T-helper 22 cell (primary cell): ENCODE measurements at places on chromosomes 16 and 17.
A peak's percentile ranks its signal among the peaks of the same experiment; 100 is the strongest.

DNA sequence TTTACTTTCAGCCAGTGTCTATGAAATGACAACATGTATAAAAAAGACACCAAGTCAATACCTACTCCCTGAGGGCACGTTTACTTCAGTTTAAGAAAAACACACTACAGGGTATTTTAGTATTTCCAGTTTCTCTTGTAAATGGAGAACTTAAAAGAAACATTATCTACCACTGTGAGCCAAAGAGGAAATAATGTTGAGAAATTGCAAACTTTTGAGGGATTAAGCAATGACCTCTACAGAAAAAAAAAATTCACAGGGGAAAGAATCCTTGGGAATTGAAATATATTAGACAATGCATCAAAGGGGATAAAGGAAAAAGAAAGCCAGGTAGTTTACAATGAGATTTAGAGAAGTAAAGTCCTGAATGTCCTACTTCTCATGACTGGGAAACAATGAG is 126.0 kb downstream of the KCNJ2 start:
- no peak for DNase-seq

- no peak for DNase-seq
These were observed 14.3 kb downstream of the CYTH1 start for GRCh38 chr17:78767806-78768205.

DNA sequence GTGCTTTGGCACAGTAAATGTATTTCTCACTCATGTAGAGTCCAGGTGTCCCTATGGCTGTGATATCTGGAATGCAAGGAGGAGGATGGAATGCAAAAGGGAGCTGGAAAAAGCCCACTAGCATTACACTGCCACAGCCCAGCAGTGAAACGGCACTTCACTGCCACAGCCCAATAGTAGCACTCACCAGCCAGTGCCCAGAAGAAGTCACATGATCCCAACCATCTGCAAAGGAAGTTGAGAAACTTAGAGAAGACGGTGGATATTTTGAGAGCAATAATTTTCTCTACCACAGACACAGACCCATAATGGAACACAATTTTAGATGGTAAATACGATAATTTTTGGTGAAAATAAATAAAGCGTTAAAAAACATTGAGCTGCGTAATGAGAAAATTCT is 51.8 kb downstream of the C16orf82 start:
- DNase-seq = no peak

DNA sequence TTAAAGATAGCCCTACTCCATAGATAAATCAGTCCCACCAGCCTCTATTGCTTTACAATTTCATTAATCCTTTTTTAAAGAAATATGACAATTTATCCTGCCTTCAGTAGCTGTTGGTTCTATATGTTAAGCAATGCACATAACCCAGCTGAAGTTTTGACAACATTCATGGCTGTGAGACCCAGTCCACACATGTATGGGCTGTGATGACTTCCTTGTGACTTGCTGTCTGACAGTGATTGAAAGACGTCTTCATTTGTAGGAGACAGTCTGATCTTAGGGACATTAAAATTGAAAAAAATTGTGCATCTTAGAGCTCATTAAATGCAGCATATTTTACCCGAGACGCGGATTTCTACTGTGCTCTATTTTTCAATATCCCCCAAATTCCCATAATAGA is 252.0 kb upstream of the ASIC2 start:
- no peak for DNase-seq

DNA sequence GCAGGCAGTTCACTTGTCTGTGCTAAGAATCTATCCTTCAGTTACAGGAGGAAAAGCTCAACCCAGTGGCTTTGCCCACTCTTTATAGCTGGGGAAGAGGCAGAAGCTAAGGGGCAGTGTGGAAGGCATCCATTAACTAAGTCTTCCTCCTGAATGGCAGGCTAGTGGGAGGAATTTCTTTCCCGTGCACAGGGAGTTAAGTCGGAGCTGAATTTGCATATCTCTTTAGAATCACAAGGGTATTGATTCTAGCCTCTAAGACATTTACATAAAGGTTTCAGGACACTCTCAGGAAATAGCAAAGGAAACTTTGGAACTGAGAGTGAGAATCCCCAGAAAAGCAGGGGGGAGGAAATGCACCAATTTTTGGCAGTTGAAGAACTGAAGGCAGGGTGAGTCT is 245.6 kb downstream of the CA10 start:
- no peak for DNase-seq

DNA sequence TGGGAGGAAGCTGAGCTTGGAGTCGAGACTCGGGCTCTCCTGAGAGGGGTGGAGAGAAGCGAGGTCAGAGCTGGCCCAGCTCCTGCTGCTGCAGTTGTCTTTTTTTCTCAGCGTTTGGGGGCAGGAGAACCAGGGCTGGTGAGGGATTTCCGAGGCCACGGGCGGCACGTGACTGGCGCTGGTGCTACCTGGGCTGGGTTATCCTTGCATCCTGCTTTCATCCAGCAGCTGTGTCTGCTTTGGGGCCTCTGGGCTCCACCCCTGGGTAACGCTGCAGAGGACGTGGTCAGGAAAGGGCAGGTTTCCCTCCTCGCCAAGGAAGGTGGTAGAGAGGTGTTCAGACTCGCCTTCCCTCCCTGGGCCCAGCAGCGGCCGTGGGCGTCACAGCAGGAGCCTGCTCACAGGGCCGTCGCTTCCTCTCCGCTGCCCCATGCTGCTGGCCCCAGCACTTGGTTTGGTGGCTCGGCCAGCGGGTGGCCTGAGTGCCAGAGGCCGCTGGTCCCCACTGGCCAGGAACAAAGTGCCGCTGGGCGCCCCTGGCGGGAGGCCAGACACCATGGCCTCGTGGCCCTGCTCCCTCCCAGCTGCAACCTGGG is 22.5 kb downstream of the GSE1 start:
- DNase-seq = no peak

GRCh38 chr16:23867566-23867965 is 31.8 kb downstream of the PRKCB start:
- DNase-seq = no peak

- no peak for DNase-seq
These were observed 43.6 kb downstream of the SMG6 start for GRCh38 chr17:2259769-2260536.

DNA sequence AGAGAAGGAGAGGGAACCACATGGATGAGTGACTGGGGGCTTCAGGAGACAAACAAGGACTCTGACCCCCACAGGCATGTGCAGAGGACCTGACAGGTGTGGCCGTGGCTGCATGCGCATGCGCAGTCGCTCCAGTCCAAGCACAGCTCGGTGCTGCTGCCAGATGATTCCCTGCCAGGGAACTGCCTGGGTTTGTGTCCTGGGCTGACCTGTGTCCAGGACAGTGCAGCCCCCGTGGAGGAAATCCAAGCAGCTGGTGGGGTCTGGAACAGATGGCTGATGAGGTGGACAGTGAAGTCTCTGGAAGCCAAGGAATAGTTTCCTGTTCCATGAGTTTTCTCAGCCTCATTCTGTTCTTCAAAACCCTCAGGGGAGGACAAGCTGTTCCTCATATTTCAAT is 27.3 kb downstream of the LASP1 start:
- DNase-seq = no peak

DNA sequence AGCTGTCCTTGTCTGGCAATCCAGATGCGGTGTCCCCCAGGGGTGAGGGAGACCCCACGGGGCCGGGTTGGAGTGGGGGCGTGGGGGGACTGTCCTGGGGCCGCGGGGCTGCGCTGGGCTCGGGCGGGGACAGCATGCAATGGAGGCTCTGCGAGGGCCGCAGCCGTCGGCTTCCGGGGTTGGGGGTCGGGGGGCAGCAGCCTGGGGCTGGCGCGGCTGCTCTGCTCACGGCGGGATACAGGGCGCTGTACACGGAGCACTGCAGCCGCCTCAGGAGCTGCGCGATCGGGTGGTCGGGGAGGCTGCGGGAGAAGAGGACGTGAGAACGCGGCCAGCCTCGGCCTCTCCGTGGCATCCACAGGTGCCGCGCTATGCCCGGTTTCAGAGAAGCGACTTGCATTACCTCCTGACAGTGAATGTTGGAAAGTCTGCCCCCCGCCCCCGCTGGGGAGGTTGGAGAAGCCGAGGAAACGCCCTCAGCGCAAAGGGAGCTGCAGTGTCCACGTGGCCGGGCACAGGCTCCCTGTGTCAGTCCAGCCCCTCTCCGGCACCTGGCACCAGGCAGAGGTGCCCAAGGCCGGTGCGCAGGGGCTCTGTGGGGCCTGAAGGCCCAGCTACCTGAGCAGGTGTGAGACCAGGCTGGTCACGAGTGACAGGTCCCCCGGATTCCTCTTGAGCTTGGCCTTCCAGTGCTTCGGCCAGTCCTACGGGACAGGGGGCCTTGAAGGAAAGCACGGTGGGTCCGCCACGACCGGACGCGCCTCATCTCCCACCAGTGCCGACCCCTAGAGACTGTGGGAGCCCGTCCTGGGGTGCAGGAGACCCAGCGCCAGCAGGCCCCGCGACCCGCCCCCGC is 9.4 kb upstream of the SPATA2L start:
- DNase-seq = no peak

DNA sequence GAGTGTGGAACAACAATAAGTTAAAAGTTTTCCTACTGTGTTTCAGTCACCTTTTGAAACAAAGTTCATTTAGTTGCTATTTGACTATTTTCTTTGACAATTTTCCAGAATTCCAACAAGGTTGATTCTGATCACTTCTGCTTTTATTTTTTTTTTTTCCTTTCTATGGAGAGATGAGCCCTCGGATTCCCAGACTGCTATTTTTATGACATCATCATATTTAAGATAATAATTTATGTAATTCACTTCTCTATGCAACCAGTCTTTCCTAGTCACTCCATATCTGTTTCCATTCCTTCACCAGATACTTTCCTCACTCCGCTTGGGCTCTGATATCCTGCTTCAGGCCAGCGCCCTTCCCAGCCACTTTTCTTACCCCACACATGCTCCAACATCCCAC is 8.1 kb downstream of the OR4D2 start:
- DNase-seq = no peak

DNA sequence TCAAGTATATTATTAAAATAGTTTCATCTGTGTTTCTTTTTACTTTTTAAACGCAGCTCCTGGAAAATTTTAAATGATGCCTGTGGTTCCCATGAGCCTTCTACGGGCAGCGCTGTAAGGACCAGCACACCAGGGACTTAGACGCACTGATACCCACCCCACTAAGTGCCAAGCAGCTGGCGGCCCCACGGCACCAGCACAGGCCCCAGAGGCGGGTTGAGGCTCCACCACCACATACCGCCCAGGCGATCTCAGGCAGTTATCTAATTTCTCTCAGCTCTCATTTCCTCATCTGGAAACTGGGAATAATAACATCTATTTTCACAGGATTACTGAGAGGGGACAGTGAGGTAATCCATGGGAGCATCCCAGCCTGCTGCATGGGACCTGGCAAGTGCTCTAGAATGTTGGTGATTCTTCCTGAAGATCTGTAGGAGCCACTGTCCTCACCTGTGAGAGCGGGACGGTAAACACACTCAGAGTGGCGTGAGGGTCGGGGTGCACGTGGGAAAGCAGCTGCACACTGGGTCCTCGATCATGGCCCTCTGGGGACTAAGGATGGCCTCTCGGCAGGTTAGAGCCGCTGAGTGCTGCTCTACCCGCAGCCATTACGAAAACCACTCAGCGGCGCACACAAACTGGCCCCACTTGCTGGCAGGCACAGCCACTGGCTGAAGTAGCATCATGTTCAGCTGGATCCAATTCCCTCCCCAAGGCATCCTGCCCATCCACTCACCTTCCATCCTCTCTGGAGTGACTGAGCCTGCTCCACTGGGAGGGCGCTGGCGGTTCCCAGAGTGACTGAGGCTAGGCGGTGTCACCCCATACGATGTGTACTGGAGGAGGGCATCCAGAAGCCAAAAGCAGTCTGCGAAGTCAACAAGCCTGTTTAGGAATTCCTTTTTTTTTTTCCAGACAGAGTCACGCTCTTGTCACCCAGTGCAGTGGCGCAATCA is 17.6 kb upstream of the SLC38A8 start:
- no peak for DNase-seq

- no peak for DNase-seq
These were observed 22.7 kb upstream of the CD300E start for GRCh38 chr17:74646231-74646630.

DNA sequence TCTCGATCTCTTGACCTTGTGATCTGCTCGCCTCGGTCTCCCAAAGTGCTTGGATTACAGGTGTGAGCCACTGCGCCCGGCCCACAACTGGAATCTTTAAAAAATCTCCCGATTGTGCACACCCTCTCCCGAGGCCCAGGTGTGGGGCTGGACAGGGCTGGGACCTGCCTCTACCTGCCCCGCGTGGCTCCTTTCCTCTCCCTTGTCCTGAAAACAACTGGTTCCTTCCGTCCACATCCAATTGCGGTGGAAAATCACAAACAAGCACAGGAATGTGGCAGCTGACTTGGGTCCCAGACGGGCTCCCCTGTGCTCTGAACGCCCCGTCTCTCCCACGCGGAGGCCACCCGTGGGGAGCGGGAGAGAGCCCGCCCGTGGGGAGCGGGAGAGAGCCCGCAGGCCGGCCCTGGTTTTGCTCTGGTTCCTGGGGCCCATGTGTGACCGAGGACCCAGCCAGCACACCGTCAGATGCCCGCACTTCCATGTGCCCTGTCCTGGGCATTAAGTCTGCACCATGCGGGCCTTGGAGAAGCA is 3.0 kb upstream of the TMEM204 start:
- DNase-seq = no peak

DNA sequence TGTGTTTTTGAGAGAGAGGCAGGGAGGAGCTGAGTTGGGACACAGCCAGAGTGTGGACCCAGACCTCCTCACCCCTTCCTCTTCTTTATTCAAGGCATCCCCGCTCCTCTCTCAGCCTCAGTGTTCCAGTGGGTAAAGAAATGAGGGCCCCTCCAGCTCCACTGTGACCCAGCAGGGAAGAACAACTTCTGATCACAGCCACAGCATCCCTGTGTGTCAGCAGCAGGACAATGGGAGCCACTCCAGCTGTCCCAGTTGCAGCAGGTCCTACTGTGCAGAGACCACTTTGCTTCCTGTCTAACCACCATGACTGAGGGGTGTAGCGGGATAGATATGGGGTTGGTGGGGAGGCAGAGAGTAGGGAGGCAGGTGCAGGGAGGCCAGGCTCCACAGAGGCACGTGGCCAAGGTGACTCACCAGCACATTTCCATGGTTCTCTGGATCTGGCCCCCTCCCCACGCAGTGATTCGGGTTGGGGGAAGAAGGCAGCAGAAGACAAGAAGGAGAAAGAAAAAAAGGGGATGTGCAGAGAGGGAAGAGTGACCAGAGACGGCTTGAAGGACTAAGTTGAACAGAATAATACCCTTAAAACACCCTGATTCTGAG is 24.5 kb downstream of the PIK3R5 start:
- DNase-seq = peak; percentile 32

DNA sequence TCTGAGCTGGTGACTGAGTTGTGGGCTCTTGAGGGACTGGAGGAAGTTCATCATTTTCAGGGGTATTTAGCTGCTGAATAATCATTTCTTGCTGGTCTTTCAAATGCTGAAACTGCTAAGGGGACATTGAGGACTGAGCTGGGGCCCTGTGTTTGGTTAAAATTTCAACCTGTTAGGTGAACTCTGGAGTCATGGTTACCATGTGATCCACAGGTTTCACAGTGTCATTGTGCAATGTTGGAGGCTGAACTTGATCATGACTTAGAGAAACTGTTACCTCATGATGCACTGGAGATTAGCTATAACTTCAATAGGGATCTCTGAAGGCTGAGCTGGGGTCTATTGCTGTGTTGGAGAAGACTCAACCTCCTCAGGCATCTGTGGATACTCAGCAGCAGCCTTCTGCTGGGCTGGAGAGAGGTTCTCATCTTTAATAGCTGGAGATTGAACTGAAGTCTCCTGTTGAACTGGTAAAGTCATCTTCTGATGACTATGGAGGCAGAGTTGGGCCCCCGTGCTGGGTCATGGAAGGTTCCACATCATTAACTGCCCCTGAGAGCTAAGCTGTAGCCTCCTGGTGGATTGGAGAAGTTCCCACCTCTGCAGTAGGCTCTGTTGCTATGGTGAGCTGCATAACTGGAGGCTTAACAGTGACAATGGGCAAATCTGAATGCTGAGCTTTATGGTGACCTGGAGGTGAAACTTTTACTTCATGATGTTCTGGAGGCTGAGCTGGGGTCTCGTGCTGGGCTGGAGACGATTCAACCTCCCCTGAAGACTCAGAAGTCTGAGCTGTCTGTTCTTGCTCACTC is 15.2 kb downstream of the RDM1 start:
- DNase-seq = no peak
